ENCODE measurements at places on chromosomes 4 and X.

DNA sequence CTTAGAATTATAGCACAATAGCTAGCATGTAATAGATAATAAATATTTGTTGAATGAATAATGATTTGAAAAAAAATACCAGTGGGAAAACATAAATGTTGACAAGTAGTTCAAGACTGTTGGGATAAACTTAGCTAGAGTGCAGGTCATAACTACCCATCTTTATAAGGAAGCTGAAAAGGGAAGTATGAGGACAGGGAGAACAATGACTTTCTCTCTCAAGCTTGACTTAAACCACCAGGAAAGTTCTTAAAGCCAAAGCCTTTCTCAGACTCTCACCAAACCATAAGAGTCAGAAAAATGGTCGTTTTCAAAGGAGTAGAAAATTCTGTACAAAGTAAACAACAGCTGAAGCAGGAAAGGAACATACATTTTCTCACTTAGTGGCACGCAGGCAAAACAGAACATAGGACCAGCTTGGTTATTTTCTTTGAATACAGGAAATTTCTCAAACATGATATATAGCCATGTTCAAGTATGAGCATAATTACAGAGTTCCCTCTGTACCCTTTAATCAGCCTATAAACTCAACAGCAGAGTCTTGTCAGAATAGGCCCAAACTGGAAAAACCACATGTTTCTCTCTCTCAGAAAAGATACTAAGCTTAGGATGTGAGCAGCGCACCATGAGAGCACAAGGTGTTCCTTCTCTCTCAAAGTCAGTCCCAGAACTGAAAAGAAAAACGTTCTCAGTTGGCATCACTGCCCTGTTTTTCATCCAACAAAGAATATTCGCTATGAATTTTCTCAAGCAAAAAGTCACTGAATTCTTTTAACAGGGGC lies 28.7 kb downstream of the MAPK10 start:
- DNase-seq: no peak

DNA sequence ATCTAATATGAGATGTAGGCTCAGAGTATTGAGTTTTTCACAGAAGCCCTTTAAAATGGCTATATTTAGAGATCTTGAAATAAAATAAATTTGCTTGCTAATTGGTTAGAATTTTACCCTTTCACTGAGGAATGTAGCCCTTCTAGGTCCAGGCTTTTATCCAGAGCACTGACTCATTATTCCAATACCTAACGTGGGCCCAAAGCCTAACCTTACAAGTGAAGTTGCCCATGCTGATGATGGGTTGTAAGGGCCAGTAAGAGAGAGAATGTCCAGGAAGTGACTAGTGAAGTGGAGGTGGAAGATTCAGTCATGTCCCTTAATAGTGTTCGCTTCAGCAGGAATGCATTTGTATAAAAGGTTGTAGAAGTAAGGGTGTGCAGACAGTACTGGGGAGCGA lies 155.9 kb downstream of the STIM2 start:
- peak; percentile 37 for DNase-seq

- no peak for DNase-seq
Measured at GRCh38 chr4:67158666-67159065, 386.6 kb downstream of the CENPC start.

DNA sequence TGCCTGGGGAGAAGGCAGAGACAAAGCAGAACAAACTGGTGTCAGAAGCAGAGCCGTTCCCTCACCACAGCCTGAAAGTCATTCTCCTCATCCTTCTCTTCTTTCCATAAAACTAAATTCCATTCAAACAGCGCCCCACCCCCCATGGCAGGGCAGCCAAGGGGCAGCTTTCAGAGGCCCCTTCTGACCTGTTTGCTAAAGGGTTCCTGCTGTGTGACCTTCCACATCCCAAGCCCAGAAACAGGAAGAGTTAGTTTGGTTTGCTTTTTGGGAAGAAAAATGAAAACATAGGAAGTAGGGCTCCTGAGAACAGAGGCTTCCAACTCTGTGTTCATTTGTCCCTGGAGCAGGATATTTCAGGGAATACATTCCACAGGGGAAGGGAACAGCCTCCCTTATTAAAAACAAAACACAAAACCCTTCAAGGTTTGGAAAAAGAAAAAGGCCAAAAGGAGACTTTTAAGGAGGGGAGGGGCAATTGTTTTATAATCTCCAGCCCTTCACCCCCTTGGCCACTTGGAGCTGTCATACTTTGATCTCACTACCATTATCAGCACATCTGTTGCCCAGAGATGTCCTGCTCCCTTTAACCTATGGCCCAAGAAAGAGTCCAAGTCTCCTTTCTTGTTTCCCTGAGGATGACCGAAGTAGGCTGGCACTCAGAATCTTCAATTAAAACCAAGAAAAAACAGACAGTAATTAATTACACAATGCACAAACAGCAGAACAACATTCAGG lies 25.3 kb downstream of the STARD8 start:
- no peak for DNase-seq

- no peak for DNase-seq
Measured at GRCh38 chrX:106599411-106599810, 12.4 kb upstream of the RADX start.

- DNase-seq: peak; percentile 53
Measured at GRCh38 chr4:94516067-94516466, 64.3 kb downstream of the PDLIM5 start.

- no peak for DNase-seq
Measured at GRCh38 chr4:98283219-98284189, 22.3 kb downstream of the RAP1GDS1 start.

DNA sequence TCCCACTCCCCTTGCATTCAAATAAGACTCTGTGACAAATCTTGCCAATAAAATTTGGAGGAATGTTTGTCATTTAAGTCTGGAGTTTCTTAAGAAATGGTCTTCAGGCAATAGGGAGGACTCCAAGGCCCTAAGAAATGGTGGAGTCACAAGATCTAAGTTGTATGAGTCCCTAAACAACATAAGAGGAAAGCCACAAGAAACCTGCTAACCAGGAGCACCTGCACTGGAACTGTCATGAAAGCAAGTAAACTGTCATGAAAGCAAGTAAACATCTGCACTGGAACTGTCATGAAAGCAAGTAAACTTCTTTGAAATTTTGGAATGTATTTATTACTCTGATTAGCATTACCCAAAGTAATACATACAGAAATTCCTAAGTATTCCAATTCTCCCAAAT lies 3.5 kb downstream of the CNOT6L start:
- no peak for DNase-seq

DNA sequence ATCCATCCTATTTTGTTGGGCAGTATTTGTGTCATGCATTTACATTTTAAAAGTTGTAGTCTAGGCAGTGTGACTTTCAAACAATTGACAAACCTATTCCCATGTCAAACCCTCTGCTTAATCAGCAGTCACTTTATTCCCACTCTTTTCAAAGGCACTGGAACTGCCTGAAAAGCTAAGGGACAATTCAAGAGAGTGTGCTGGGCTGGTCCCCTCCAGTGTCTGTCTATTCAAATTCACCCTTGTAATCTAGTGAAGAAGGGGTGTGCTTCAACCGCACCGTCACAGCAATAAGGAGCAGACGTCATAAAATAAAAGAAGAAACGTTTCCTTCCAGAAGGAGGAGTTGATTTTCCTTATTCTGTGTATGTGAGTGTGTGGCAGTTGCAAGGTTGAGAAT lies 197.0 kb upstream of the MAD2L1 start:
- no peak for DNase-seq

DNA sequence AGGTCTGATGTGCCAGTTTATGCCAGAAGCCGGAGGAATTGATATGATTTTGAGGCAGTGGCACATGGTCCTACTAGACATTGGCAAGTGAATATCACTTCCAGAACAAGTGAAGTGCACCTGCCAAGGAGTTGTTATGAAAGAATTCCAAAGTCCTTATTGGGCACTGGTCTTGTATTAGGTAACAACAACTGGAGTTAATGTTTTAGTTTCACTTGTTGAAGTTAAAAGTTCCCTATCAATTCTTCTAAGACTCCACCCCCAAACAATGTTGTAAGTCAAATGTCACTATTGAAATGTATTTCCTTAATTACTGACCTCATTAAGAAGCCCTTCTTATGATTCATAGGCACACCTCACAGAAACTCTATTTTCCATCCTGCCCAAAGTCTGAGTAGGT lies 3.1 kb downstream of the TET2 start:
- DNase-seq: peak; percentile 24

- DNase-seq: no peak
Measured at GRCh38 chrX:65821721-65822496, 154.5 kb downstream of the MSN start.

DNA sequence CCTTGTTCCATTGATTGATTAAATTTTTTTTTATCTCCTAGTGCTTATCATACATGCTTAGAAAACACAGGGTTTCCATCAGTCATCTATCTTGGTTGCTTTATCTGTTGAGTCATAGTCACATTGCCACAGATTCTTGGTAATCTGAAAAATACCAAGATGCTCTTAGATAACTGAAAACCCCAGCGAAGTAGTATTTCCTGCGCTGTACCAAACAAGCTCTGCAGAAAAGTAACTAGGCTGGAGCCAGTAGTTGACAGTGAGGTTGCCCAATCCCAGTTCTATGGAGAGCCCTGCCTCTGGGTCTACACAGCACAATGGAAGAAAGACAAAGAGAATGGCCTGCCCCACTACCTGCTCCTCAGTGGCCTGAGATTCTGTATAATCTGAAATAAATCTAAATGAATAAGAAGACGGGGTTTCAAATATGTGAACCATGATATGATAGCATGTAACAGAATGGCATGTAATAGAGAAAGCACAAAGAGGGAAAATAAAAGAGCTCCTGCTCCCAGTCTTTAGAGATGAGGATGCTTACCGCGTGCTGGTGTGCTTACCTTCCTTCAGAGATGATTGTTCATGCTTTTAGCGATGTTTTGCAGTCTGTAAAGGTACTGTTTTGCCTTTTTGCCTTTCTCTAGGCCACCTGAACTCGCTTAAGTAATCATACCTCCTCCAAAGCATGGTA lies 55.3 kb upstream of the RAPGEF2 start:
- DNase-seq: peak; percentile 79

- DNase-seq: no peak
Measured at GRCh38 chrX:9576059-9576458, 111.2 kb downstream of the TBL1X start.

- no peak for DNase-seq
Measured at GRCh38 chrX:56860888-56861287, 131.8 kb downstream of the NBDY start.

GRCh38 chr4:189121336-189121735 lies 819.3 kb upstream of the FRG1 start:
- DNase-seq: no peak

DNA sequence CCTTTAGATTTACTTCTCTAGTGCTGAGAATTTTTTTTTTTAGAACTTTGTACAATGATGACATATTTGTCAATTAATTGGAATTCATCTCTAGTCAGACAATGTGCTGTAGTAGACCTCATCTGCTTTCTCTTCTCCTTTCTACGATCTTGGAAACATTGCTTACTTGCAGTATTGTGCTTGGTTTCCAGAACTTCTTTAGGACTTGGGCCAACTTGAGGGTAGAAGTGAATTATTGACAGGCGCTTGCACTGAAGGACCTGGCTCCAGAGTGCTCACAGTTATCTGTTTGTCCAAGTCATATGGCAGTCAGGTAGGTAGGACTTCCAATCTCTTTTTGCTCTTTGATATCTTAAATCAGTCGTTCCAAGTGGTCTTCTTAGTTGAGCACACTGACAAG lies 39.6 kb downstream of the FNIP2 start:
- no peak for DNase-seq

DNA sequence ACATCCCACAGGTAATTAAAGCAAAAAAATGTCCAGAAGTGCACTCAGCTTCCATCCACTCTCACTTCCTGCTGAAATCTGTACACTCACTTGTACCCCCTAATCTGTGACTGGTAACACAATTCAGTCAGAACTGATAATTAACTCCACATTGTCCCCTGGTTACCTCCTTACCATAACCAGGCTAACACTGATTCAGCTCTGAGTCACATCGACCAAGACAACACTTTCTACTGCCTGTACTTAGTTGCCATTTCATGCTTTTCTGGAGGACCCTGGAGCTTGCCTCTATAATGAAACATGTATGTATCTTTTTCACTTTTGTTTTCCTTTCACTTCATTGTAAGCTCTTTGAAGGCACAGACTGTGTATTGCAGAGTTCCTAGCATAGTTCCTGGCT lies 130.9 kb upstream of the GABRG1 start:
- DNase-seq: no peak

DNA sequence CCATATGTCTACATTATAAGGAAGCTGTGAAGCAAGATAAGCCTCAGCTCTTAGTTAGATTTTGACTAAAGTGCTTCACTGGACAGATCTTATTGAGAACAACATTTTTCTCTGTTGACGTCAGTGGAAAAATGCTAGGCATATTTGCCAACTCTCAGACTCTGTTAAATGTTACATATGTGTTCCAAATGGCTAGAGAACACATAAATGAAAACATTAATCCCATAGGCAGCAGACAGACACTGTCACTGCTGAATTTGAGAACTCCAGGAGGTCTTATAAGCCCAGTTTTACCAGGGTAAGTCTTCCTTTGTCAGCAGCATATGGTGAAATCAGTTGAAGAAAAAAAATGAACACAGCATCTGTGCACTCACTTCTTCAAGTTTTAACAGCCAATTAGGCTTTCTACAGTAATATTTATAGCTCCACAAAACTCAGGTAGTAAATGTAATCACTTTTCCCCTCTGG lies 186.9 kb downstream of the CAMK2D start:
- DNase-seq: peak; percentile 88

GRCh38 chr4:6752486-6752829 lies 30.1 kb upstream of the KIAA0232 start:
- no peak for DNase-seq

- DNase-seq: no peak
Measured at GRCh38 chr4:6689506-6689960, 4.1 kb upstream of the S100P start.

GRCh38 chr4:41465146-41465761 lies 72.7 kb upstream of the LIMCH1 start:
- no peak for DNase-seq

DNA sequence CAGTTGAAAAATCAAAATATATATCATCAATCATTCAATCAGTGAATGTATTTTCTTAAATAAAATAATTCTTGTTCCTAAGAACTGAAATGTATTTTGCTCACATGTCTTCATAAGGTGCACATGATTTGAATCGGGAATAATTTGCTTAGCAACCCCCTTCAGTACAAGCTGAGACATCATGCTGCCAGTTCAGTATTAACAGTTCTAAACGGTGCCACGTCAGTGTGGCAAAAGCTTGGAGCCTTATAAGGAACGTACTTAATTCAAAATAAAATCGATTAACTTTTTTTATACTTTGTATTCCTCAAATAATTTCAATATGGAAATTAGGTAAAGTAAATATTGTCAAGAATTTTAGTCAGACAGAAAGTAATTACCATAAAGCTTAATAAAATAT lies 287.9 kb downstream of the CCSER1 start:
- no peak for DNase-seq

DNA sequence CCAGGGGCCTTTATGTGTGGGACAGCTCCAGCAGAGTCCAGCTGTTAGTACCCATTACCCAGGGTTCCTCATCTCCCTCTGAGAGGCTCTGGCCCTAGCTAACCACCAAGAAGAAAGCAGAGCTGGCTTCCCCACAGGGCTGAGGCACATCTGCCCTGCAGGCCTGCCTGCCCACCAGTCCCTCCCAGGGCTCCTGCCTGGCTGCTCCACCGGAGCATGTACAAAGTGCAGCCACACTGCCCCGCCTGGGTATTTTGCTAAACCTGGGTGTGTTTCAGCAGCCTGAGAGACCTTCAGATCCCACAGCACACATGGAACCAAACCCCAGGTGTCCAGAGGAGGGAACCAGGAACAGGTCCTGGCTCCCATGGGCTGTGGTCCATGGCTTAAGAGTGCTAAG lies 500.4 kb upstream of the KLHL4 start:
- no peak for DNase-seq

All from fibroblast of the aortic adventitia (primary cell).